ENCODE measurements at places on chromosomes 7 and 10.

GRCh38 chr10:62803724-62804355 lies 680 bp upstream of the ADO start:
- DNase-seq = no peak

DNA sequence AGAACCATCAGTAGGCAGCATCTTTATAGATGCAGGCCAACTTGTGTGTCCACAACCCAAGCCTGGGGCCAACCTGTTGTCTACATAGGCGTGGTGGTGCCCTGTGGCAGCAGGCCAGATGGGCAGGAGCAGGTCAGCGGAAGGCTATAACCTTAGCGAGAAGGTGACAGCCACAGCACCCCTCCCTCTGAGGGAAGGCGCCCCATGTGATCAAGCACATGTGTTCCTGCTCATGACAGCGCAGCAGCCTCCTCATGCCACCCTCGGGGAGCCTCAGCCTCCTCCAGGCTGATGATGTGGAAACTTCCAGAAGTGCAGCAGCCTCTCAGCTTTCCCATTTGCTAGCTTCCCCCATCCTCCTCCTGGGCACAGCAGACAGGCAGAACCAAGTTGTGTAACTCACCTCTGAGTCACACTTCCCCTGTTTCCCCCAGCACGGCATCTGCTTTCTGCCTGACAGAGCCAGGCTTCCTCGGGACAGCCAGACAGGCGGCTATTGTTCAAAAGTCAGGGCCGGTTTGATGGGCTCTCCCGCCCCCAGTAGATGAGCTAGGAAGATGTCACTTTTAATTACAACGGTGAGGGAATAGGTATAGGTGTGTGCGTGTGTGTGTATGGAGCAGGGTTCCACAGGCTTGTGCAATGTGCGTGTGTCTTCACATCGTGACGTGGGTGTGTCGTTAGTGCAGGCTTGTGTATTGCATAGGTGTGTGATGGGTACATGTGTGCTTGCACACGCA lies 312.0 kb upstream of the ZMIZ1 start:
- DNase-seq = no peak

DNA sequence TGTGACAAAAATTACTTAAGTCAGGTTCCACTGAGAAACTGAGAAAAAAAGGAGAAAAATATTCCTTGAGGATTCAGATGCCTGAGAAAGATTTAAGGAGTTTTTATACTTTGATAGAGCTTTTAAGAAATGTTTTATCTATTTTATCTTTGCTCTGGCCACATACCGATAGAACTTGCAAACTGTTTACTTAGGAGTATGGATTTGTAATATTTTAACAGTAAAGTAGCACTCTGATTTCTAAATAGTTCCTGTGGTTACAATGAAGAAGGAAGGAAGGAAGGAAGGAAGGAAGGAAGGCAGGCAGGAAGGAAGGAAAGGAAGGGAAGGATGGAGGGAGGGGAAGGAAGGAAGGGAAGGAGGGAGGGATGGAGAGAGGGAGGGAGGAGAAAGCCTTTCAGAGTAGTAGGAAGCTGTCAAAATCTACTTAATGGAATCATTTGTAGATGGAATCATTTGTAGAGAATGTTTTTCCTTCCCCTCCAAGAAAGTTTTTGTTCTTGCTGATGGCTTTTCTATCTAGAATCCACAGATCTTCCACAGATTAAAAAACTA lies 489.0 kb upstream of the ANKRD30A start:
- no peak for DNase-seq

- DNase-seq = no peak
These were observed 176.6 kb upstream of the SP4 start for GRCh38 chr7:21251151-21251800.

- DNase-seq = no peak
These were observed 604 bp upstream of the STAM start for GRCh38 chr10:17643339-17643754.

DNA sequence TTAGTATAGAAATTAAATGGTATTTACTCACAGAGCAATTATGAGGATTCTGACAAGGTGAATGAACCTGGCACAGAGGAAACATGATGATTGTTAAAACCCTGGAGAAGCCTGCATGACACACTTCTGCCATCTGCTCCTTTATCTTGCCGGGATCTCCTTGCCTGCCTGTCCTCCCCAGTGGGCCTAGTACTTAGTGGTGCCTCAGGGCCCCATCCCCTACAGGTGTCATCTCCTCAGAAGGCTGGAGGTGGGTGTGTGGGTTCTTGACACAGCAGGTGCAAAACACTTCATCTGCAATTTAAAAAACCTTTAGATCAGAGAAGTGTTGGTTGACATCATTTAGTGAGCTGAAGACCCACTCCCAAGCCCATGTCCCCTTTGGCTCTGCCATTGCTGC lies 261.2 kb downstream of the ADRA2A start:
- no peak for DNase-seq

DNA sequence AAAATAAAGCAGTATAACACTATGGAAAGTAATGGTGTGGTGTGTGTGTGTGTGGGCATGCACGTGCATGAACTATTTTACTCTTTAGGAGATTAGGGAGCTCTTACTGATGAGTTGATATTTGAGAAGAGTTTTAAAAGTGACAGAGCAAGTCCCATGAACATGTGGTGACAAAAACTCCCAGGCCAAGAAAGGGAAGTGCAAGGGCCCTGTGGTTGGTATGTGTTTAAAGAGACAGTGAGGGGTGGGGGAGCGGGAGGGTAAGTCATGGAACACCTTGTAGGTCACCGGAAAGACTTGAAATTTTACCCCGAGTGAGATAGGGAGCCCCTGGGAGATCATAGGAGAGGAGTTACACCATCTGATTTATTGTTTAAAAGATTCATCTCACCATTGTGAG lies 63.3 kb downstream of the AKR1B1 start:
- DNase-seq = no peak

GRCh38 chr10:75428434-75429158 lies 2.8 kb upstream of the LRMDA start:
- no peak for DNase-seq

DNA sequence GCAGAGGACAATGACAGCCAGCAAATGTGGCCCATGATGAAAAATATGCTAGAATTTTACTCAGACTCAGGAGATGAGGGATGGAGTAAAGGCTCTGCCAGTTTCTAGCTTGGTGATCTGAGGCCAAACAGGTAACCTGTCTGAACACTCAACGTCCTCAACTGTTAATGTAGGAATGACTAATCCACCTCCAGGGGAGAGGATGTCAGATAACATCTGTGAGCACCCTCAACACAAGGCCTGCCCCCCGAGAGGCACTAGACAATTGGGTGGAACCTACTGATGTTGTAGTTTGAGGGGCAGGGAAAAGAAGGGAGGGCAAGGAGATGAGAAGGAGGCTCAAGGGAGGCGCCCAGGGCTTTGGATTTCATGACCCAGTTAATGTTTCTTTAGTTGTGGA lies 445.1 kb downstream of the PLXNA4 start:
- no peak for DNase-seq

DNA sequence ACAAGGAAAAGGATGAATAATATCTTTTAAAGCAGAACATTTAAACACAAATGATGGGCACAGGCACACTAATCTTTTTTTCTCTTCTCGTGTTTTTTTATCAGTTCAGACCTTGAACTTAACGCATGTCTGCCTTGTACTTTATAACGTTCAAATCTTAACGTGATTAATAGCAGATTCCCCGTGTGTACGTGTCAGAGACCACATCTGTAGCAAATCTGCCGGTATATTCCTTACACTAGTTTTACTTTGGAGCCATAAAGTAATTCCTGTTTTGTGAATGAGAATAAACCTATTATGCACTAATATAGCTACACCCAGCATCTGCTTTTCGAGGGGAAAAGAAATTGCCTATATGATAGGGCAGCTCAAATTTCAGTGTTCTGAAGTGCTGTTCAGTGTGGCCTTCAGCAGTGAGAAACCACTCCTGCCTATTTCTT lies 166.0 kb upstream of the TCF7L2 start:
- no peak for DNase-seq

- no peak for DNase-seq
These were observed 104.2 kb upstream of the RAB18 start for GRCh38 chr10:27399871-27400270.

- DNase-seq = no peak
These were observed 211.6 kb upstream of the AGK start for GRCh38 chr7:141339603-141340002.

- DNase-seq = no peak
These were observed 35.0 kb downstream of the NSUN6 start for GRCh38 chr10:18616337-18616736.

- DNase-seq = no peak
These were observed 67.4 kb downstream of the ZNF92 start for GRCh38 chr7:65441010-65441409.

DNA sequence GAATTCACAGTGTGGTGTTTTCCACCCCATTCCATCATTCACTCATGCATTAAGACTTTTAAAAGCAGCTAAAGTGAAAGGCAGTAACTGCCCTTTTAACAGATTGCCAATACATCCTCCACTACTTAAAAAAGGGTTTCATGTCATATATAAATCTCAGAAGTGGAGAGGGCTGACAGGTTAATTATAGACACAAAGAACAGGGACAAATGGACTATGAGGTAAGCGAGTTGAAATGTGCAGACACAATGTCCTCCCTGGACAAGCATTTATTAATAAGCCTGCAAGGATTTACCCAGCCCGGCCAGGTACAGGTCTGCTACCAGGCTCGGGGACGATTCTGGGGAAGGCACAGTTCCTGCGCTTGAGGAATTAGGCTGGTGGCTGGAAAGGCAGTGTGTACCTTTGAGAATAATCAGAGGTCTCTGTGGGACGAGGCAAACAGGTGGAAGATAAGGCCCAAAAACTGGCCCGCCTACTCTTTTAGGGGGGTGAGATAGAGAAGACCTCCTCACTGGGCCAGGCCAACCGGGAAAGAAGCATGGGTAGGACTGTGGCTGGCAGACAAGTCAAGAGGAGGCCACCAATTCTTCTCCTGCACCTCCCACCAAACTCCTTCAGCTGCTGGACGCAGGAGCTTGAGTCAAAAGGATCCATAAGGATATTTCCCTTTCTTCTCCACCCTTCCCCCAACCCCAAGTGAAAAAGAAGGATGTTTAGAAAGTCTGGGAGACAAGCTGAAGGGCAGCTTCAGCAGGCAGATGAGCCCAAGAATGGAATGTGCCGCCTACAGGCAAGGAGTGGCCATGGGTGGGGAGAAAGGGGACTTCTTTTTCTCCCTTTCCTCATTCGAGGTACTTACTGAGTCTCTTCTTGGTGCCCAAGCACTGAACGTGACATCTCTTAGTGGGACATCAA lies 1.5 kb downstream of the PDLIM1 start:
- no peak for DNase-seq
